ENCODE measurements at places on chromosomes 2 and 18.

DNA sequence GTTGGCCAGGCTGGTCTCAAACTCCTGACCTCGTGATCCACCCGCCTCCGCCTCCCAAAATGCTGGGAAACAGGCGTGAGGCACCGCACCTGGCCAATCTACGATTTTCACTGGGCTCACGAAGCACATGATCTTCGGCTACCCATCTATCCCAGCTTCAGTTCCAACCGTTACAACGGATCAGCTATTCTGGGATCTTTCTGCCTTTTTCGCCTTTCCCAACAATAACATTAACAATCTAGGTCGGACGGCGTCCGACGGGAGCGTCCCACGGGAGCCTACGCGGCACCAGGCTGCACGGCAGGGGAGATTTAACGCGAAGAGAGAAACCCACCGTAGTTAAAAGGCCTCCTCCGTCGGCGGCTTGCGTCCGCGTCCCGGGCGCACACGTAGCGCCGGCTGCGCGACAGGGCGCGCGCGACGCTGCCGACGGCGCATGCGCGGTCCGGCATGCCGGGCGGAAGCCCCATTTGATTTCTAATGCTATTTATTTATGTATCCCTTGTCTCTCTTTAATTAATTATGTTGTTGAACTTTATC, at the start of gene MSL3B:
MSL3B (minus strand) TSS at position 394 of the 540 bp plus-strand sequence.
- peak; percentile 59 for DNase-seq

DNA sequence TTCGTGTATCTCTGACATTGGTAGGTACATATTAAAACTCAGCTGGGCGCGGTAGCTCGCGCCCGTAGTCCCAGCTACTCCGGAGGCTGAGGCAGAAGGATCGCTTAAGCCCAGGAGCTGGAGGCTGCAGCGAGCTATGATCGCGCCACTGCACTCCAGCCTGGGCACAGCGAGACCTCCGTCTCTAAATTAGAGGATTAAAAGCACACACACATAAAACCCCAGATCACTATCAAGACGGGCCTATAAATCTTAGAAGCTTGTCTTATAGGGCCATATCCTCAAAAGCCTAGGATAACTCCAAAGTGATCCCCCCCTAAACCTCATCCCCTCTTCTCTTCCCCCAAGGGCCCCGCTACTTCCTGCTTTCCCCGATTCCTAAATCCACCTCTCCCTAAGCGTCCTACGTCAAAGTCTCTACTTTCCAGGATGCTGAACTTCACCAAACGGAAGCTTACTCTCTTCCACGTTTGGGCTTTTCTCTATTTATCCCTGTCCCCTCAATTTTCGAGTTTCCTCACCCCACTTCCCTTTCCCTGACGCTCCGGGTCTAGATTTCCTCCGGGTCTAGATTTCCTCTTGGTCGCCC, 707 bp downstream of the KRCC1 start:
- DNase-seq = no peak

DNA sequence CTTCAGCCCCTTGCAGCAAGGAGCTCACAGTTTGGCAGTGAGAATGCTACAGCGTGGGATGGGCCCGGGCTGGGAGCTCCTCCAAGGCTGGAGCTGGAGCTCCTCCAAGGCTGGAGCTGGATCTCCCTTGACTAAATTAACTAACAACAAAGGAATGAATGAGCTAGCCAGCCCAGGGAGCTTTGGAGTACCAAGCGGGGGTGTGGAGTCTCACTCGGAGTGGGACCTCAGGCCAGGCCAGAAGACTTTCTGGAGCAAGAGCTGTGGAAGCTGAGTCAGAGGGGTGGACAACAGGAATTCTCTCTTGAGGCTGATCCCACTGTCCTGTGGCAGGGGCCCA, 244.7 kb upstream of the HS6ST1 start:
- DNase-seq = no peak

GRCh38 chr2:45044916-45045315, 35.7 kb upstream of the SIX2 start:
- no peak for DNase-seq

- DNase-seq = peak; percentile 6
Measured at GRCh38 chr2:240917684-240918257, 11.6 kb downstream of the CROCC2 start.

GRCh38 chr2:24930768-24931167, 10.7 kb upstream of the ADCY3 start:
- DNase-seq = no peak

- DNase-seq = no peak
Measured at GRCh38 chr2:216695401-216695821, at the start of gene IGFBP5. IGFBP5 (minus strand) TSS chr2:216695549; CDS start chr2:216694775, 774 bp downstream.

- DNase-seq = no peak
Measured at GRCh38 chr18:45090526-45091140, 409.9 kb downstream of the SETBP1 start.

DNA sequence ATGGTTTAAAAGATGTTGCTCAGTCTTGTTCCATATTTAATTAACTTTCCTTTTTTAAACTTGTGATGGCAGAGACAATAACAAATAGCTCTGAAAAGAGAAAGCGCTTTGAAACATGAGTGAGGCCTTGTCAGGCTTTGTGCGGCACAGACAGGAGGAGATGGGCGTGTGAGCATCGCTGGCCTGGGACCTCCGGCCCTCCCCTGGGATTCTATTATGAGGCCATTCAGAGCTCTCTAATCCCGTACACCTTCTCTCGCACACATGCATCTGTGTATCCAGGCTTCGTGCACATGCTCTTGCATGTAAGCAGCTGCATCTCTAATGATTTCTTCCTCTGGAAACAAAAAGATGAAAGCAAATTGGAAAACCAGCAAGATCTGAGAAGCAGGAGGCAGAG, 313.7 kb downstream of the ZNF521 start:
- DNase-seq = no peak

DNA sequence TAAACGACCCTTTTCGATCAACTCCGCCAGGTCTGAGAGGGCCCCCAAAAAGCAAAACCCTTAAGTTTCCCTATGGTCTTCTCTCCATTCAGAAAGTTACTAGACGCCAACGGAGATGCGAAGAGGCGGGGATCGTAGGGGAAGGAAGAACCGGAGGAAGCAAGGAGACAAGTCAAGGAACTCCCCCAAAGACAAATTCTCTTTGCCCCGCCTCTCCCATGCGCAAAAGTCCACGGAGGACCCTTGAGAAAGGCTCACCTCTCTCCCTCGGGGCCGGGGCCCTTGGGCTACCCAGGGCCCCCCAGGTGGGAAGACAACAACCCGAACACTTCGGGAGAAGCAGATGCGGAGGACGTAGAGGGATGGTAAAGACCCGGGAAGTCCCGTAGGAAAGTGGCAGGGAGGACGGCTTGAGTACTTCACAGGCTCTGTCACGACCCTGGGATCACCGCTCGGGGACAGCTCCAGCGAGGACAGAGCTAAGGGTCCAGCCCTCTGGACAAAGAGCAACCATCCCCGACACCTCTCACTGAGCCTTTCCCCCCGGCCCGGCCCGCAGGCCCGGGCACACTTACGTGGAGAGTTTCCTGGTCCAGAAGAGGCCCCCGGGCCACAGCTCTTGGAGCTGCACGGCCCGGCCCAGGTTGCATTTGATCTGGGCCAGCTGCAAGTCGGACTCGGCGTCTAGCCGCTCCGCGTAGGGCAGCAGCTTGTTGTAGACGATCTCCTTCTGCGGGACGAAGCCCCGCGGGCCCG, 647 bp downstream of the PSME4 start:
- peak; percentile 22 for DNase-seq

GRCh38 chr2:210913461-210913860, 357.1 kb downstream of the CPS1 start:
- DNase-seq = no peak

All from CD4-positive, alpha-beta T cell treated with Interleukin-15 for 1 hour (primary cell).